ENCODE measurements at places on chromosomes 6 and 20.

GRCh38 chr6:14450578-14450977, 333.0 kb downstream of the CD83 start:
- no peak for DNase-seq

- DNase-seq, result peak; percentile 47
These were observed 2.3 kb upstream of the HLA-DMA start for GRCh38 chr6:32954986-32955802.

- peak; percentile 91 for DNase-seq
These were observed 25.2 kb downstream of the RIOK1 start for GRCh38 chr6:7414811-7415210.

DNA sequence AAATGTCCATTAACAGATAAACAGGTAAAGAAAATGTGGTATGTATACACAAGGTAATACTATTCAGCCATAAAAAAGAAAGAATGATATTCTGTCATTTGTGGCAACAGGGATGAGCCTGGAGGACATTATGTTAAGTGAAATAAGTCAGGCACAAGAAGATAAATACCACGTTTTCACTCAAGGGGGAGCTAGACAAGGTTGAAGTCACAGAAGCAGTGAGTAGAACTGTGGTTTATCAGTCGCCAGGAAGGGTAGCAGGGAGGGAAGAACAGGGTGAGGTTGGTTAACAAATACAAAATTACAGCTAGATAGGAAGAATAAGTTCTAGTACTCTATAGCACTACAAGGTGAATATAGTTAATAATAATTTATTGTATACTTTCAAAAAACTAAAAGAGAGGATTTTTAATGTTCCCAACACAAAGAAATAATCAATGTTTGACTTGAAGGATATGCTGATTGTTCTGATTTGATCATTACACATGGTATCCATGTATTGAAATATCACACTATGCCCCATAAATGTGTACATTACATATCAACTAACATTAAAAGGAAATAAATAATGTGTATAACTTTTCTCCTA, 21.1 kb downstream of the RTN4IP1 start:
- DNase-seq, result peak; percentile 84

GRCh38 chr6:155402656-155403304, 52.9 kb downstream of the NOX3 start:
- no peak for DNase-seq

DNA sequence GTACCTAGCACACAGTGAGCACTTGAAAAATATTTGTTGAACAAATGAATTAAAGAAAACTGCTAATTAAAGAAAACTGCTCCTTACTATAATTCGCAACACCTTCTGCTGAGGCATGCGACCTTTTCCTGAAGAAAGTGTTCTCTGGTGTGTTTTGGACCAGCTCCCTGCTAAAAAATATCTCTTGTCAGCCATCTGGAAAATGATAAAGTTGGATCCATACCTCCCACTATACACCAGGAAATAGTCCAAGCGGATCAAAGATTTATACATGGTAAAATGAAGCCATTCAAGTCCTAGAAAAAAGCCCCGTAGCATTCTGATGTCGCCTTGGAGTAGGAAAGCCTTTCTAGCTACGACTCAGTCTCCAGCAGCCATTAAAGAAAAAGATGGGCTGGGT, 43.3 kb downstream of the OVOL2 start:
- DNase-seq, result no peak

DNA sequence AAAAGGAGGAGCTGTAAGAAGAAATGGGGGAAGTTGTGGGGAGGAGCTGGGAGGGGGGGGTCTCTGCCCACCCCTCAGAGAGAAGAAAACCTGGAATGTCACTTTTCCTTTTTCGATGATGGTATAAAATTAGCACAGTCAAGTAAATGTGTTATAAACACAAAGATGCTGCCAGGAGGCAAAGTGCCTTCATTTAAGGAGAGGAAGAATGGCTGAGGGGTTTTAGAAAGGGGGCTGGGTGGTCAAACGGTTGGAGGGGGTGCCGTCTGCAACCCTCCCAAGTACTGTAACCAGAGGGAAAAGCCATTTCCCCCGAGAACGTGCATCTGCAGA, 25.0 kb downstream of the PMEPA1 start:
- DNase-seq, result no peak

DNA sequence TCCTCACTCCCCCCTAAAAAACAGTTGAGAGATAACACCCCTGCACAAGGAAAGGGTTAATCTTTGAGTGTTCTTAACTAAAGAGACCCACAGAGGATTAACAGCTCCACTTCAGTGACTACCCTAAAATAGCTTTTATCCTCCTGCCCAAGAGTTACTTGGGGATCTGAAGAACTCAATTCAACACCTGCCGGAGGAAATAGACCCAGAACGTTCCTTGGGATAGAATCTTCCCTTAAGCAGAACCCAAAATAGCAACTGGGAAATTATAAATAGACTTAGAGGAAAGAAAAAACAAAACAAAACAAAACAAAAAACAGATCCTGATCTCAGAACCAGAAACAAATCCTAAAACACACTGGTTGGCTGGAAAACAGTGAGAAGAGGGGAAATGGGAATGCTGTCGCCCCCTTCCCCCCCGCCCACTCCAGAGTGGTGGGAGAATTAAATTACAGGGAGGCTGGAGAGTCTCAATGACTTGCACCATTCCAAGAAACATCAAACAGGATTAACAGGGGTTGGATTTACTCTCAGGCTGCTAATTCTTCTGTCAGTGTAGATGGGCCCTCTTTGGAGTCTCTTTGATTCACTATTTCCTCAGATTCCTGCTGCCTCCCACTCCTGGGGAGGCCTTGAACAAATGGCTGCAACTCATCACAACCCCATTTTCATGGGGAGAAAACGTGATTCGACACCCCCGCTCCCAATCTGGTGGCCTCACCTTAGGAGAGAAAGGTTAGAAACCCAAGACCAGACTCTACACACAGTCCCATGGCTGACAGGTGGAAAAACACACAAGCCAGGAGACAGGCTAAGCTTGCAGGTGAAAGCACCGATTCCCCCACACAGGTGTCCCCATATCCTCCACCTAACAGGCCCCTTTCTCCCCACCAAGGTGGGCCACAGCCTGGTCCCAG, 1.4 kb downstream of the PLAGL2 start:
- DNase-seq, result no peak

- DNase-seq, result no peak
These were observed 35.1 kb downstream of the RRBP1 start for GRCh38 chr20:17646961-17647301.

GRCh38 chr20:1747953-1748577, 90.5 kb upstream of the SIRPG start:
- DNase-seq, result no peak

DNA sequence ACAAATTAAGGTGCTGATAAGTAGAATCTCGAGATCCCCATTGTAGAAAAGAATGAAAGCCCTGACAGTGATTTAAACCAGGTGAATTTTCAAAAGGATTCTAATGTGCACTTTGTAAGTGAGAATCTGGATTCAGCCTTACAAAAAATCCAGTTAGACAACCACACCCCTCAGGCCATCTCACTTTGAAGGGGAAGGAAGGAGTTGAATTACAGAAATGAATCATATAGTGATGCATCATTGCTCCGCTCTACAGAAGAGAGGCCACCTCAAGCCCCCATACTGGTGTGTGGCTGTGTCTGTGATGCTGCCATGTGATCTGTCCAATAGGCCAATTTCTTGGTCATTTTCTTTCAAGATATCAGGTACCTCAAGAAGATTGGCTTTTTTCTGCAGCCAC, 85.5 kb upstream of the NT5E start:
- peak; percentile 67 for DNase-seq

GRCh38 chr20:54260116-54260515, 52.2 kb downstream of the PFDN4 start:
- no peak for DNase-seq

GRCh38 chr6:18488004-18488403, 100.9 kb downstream of the RNF144B start:
- no peak for DNase-seq

GRCh38 chr6:3546121-3546520, 89.3 kb upstream of the SLC22A23 start:
- DNase-seq, result no peak

- peak; percentile 59 for DNase-seq
These were observed 84.2 kb downstream of the PREP start for GRCh38 chr6:105318660-105319059.

DNA sequence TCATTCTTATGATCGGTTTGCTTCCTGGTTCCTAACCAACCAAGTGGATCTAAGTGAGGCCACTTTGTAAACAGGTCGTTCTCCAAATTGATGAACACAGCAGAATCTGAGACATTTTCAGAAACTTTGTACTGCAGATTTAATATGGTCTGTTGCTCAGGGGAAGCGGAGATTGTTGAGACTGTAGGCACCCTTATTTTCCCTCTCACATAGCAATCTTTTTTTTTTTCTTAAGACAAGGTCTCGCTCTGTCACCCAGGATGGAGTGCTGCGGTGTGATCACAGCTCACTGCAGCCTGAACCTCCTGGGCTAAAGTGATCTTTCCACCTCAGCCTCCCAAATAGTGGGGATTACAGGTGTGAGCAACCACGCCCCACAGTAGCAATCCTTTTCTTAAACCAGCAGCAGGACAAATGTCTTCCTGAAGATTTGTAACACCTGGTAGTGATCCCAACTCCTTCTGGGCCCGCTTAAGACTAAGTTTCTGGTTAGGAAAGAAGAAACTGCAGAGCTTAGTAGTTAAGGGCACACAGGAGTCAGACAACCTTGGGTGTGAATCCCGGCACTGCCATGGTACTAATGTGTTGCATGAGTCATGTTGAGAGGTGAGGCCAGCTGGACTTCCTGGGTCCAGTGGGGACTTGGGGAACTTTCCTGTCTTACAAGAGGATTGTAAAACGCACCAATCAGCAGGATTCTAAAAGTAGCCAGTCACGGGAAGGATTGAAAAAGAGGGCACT, 48.4 kb upstream of the EZR start:
- no peak for DNase-seq

GRCh38 chr6:80333342-80333741, 226.9 kb downstream of the BCKDHB start:
- no peak for DNase-seq

- DNase-seq, result no peak
These were observed 301 bp downstream of the PPP1R3D start for GRCh38 chr20:59939879-59940128.

- no peak for DNase-seq
These were observed 25.5 kb downstream of the IYD start for GRCh38 chr6:150394053-150394898.

DNA sequence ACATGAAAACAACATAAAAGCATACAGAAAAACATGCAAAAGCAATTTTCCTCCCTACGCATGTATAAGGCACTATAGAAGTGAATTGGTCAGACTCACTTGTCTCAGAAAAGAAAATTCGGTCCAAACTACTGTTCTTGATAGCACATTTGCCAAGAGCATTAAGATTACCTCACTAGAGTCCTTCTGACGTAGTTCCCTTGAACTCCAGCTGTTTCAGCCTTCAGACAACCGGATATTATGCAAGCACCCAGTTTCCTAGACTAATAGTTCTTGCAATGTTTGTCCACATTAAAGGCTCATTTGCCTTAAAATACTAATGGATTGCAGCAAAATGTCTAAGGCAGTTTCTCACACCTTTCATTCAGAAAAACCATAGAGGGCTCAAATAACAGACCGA, 2.5 kb upstream of the CASS4 start:
- peak; percentile 98 for DNase-seq

DNA sequence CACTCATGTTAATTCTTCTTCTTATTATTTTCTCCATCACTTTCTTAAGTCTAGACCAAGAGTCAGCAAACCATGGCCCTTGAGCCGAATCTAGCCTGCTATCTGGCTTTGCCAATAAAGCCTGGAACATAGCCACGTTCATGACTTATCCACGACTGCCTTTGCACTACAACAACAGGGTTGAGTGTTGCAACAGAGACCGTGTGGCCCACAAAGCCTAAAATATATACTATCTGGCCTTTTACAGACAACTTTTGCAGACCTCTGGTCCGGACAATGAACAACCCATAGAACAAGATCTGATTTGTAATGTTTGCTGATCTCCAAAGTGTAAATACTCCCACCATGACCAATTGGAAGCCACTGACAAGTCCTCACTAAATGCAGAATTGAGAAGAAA, 140.5 kb upstream of the CDYL start:
- peak; percentile 42 for DNase-seq

DNA sequence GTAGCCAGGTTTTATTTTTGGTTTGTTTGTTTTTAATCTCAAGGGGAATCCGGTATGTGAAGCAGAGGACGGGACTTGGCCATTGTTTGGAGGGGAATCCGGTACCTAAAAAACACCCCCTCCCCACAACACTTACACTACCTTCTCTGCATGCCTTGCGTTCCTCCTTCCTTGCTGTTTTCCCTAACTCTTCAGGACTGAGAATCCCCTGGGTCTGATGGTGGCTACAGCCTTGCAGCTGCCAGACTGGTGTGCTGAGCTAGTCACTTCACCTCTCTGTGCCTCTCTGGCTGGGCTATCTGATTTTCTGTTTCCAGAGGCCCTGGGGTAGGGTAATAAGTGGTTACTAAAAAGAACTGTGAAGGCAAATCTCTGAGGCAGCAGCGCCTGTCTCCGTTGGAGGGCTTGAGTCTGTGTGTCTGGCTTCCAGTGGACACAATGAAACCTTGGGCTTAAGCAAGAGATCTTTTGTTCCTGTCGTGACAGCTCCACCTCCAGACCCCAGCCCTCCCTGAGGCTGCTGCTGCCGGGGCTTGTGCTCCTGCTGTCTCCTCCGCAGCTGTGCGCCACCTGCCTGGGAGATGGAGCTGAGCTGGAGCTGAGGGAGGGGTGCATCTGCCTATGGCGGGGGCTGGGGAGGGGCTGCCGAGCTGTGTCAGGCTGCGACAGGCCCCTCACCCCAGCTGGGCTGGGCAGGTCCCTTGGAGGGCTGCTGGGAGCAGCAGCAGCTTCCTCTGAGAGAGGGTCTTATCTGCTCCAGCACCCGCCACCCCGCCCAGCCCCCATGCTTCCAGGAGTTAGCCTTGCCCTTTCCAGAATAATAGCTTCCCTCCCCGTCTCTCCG, 65.8 kb upstream of the CCDC167 start:
- DNase-seq, result no peak

DNA sequence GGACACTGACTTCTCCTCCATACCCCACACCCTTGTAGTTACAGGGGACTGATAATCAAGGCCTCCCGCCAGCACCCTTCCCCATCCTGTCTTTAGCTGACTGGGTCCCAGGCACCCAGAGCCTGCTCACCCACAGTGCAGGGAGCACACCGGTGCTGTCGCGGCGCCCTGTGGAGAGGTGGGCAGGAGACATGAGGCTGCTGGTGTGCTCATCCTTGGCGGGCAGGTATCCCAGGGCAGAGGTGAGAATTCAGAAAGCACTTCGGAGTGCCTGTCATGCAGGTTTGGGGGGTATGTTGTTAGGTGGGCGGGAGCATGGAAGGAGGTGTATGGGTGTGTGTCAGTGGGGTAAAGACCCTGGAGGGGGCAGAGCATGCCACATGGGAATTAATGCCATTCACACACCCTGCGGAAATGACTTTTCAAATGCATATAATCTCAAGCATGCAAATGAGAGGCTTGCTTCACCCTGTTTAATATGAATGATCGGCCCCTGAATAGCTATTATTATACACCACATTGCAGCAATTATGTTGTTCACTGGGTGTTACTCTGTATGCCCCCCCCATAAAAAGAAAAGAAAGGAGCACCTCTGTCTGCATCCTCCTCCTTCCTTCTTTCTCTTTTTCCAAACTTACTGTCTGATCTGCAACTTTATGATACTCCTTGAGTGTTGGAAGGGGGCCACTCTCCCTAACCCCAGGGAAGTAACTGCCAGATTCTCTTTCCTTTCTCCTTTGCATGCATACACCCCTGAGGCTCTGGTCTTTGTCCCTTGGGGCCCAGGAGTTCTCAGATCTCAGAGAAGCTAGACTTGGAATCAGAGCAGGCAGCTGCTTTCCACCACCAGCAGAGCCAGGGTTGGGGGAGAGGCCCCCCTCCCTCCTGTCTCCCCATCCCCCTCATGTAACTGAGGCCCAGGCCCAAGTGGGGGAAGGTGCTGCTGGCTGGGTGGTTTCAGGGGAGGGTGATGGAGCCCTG, 16.0 kb downstream of the FOXP4 start:
- no peak for DNase-seq

Data from choroid plexus epithelial cell (primary cell).